ENCODE measurements at places on chromosomes 2 and 18. TPM values are rescaled to one million over a fixed set of nuclear protein-coding genes. Genes with fewer than 3 reads are reported as not detected.

GRCh38 chr2:45729753-45730512, 78.5 kb downstream of the PRKCE start:
- DNase-seq, result no peak
- no peaks in the 10 kb centered on the region for H3K27me3 ChIP-seq
- H3K36me3 ChIP-seq, result no peaks in the 10 kb centered on the region

Gene GBX2
- not detected for total RNA-seq

GRCh38 chr2:38421274-38422056, 44.4 kb upstream of the ATL2 start:
- H3K36me3 ChIP-seq, result no peaks in the 10 kb centered on the region
- DNase-seq, result no peak

Gene TMEM163
- 0.32 TPM for total RNA-seq

GRCh38 chr2:39723946-39724827, 54.9 kb downstream of the THUMPD2 start:
- peaks cover 14% of the 10 kb centered on the region for H3K4me1 ChIP-seq
- H3K27me3 ChIP-seq, result no peaks in the 10 kb centered on the region
- no peak overlapping the region for H3K4me3 ChIP-seq
- H3K36me3 ChIP-seq, result no peaks in the 10 kb centered on the region
- DNase-seq, result no peak

- no peaks in the 10 kb centered on the region for H3K27me3 ChIP-seq
- H3K4me3 ChIP-seq, result no peak overlapping the region
- no peak overlapping the region for H3K27ac ChIP-seq
- no peak for DNase-seq
These were observed 1.3 kb upstream of the ANTXR1 start for GRCh38 chr2:69011611-69012157.

Gene OR6B2
- total RNA-seq, result not detected

- no peaks in the 10 kb centered on the region for H3K36me3 ChIP-seq
- no peak overlapping the region for H3K27ac ChIP-seq
- DNase-seq, result no peak
- no peak overlapping the region for H3K4me3 ChIP-seq
These were observed 32.9 kb downstream of the KCNE4 start for GRCh38 chr2:223084873-223085272.

DNA sequence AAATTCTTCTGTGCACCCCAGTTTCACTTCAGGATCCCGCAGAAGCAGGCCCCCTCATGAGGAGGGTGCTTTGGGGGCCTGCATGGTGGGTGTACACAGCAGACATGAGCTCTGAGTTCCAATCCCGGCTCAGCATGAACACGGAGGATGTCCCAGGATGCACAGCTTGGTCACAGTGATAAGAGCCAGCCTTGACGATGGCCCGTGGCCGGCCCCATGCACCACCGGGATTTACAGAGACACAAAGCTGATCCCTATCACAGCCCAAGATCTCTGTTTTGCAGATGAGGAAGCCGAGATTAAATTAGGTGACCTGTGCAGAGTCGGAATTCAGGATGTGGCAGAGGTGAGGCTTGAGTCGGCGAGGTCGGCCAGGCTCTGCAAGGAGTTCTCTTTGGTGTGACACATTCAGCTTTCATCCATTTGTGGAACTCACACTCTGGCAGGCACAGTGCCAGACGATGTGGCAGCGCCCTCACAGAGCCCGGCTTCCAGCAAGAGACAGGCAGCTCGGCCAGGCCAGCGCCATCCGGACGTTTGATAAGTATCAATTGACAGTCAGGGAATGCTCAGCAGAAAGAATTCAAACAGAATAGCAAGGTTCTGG, 456.3 kb upstream of the MYT1L start:
- peaks cover 5% of the 10 kb centered on the region for H3K27me3 ChIP-seq
- H3K4me1 ChIP-seq, result no peaks in the 10 kb centered on the region
- H3K4me3 ChIP-seq, result no peak overlapping the region

Gene HOXD10
- total RNA-seq, result not detected

DNA sequence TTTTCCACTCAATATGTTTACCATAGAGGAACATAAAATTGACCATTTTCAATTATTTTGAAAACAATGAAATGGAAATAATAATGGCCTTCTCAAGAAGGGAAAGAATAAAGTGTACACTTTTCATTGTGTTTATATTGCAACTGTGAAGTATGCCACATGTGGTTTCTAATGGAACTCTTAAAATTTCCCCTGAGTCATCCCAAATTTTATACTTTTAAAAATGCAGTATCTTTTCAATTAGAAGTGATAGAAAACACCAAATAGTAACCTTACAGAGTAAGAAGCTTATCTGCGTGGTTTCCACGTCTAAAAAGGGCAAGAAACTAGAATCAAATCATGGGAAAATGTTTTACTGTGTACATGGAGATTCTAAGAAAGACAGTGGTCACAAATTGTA, 70.0 kb downstream of the SCG2 start:
- no peaks in the 10 kb centered on the region for H3K36me3 ChIP-seq
- DNase-seq, result no peak
- no peaks in the 10 kb centered on the region for H3K27me3 ChIP-seq
- H3K4me3 ChIP-seq, result no peak overlapping the region

DNA sequence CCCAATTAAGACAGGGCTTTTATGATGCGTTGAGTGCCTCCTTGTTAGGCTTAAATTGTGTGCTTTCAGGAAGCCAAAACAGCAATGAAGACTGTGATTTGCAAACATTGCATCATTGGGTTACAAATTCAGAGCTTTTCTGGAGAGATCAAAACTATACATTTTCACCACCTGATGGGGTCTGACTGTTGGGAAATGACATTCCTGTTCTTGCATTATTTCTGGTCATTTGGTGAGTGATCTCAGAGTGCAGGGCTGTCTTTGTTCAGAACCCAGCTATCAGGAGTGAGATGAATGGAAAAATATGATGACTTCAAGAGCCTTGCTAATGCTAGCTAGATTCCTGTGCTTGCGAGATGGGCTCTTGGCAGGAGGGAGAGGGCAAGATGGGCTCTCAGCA, 39.1 kb downstream of the SH3RF3 start:
- no peak overlapping the region for H3K4me3 ChIP-seq
- DNase-seq, result no peak
- H3K27me3 ChIP-seq, result no peaks in the 10 kb centered on the region
- H3K4me1 ChIP-seq, result no peaks in the 10 kb centered on the region
- H3K36me3 ChIP-seq, result no peaks in the 10 kb centered on the region
- H3K27ac ChIP-seq, result no peak overlapping the region

DNA sequence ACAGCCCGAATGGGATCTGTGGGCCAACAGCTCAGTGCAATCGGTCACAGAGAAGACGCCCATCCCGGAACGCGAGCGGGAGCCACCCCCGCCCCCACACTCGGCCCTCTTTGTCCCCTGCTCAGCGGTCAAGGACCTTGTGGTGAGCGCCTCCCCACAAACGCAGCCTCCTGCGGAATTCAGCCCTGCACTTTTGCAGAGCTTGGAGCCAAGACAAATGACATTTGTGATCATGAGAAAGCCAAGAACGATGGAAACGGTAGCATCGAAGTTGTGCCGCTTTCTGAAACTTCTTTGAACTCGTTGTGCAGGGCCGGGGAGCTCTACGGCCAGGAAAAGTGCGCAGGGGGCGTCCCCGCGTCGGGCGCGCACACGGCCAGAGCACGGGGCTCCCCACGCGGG, 6.7 kb upstream of the SALL3 start:
- H3K27me3 ChIP-seq, result peaks cover 89% of the 10 kb centered on the region
- H3K4me3 ChIP-seq, result no peak overlapping the region
- H3K27ac ChIP-seq, result no peak overlapping the region
- DNase-seq, result no peak

Gene C1GALT1C1L
- 2.0 TPM for total RNA-seq

Gene RBM45
- total RNA-seq, result 15.4 TPM

DNA sequence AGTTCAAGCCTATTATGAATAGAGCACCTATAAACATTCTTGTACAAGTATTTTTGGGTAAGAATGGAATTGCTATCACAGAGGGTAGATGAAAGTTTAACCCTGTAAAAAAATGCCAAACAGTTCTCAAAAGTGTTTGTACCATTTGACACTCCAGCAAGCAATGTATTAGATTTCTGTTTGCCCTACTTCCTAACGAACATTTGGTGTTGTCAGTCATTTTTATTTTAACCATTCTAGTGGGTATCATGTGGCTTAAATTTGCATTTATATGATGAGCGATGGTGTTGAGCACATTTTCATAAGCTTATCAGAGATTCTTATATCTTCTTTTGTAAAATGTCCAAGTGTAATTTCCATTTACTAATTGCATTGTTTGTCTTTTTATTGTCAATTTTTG, 608.2 kb upstream of the ACVR2A start:
- no peaks in the 10 kb centered on the region for H3K4me1 ChIP-seq
- H3K4me3 ChIP-seq, result no peak overlapping the region
- no peak for DNase-seq
- no peaks in the 10 kb centered on the region for H3K27me3 ChIP-seq
- H3K27ac ChIP-seq, result no peak overlapping the region

DNA sequence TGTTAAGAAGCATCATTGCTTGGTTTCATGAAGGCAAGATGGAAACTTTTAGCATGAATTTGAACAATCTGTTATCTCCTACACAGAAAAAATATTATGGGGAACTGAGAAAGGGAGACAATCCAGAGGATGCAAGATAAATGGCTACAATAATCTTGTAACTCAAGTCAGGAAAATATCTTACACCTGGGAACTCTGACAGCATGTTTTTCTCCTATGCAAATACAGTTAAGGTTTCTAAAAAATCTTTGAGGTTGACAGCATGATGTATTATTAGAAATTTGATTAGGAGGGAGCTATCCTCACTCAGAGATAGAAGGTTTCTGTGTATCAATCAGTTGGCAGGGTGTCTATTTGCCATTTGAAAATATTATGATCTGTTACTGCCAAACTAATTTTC, 75.6 kb downstream of the GPD2 start:
- H3K27ac ChIP-seq, result no peak overlapping the region
- no peak for DNase-seq
- H3K4me1 ChIP-seq, result no peaks in the 10 kb centered on the region
- H3K27me3 ChIP-seq, result no peaks in the 10 kb centered on the region
- no peaks in the 10 kb centered on the region for H3K36me3 ChIP-seq
- H3K4me3 ChIP-seq, result no peak overlapping the region

GRCh38 chr2:217360781-217361482, 501.1 kb upstream of the TNP1 start:
- no peaks in the 10 kb centered on the region for H3K27me3 ChIP-seq
- no peaks in the 10 kb centered on the region for H3K36me3 ChIP-seq
- H3K4me1 ChIP-seq, result peaks cover 4% of the 10 kb centered on the region
- peak overlapping the region; percentile 37 for H3K27ac ChIP-seq
- H3K4me3 ChIP-seq, result no peak overlapping the region
- DNase-seq, result no peak

Gene PTH2R
- total RNA-seq, result 1.2 TPM

DNA sequence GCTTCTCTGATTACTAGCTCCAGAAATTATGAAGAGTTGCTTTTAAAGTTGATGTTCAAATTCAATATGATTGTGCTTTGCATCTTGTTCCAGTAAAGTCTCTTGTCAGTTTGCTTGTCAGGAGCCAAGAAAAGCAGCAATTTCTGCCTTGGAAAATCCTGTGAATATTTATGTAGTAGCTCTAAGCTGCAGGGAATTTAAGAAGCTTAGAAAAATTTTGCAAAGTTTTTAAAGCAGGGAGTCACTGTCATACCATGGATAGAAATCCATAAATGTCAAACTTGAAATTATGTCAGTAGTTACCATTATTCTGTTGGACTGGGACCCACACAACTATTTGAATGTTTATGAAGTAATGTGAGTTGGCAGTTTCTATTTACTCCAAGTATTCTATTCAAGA, 169.3 kb downstream of the TMEM200C start:
- no peaks in the 10 kb centered on the region for H3K4me1 ChIP-seq
- H3K27me3 ChIP-seq, result no peaks in the 10 kb centered on the region
- H3K4me3 ChIP-seq, result no peak overlapping the region
- no peak for DNase-seq
- H3K36me3 ChIP-seq, result no peaks in the 10 kb centered on the region
- no peak overlapping the region for H3K27ac ChIP-seq

DNA sequence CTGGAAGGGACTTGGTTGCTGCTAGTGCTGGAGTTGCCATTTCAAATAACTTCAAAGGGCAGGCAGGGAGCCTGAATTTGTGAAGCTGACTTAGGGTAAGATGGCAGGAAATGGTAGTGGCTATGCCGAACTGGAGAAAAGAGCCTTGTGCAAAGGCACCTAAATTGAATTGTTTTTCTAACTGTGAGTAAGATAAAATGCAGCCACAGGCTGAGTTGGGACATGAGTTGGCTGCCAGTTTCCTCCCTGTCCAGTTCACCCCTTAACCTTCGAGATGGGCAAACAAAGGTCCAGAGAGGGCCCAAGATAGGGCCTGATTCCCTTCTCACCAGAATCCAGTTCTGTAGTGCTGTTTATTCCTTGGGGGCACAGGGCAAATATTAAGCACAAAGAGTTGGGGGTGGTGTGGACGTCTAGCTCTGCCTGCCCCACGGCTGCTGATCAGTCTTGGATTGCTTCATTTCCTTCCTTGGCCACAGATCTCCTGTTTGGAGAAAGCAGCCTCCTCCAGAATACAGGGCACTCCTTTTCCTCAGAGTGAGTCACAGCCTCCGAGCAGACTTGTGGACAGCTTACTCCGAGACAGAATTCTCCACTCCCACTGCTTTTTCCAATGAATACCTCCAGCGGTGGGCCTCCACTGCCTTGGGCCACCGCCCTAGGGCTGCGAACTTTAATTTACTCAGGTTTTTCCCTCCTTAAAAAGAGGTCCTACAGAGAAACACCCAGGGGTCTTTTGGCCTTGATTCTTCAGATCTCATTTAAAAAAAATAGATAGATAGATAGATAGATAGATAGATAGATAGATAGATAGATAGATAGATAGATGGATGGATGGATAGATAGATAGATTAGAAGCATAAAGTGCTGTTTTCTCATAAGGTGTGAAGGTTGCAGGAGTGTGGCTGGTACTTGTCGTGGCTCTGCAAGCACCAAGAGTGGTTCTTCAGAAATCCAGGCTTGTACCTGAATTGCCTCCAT, 18.4 kb upstream of the SLC20A1 start:
- H3K4me3 ChIP-seq, result peak overlapping the region; percentile 51
- peaks cover 14% of the 10 kb centered on the region for H3K4me1 ChIP-seq
- H3K27me3 ChIP-seq, result no peaks in the 10 kb centered on the region
- DNase-seq, result no peak

Gene RBKS
- total RNA-seq, result 5.1 TPM

DNA sequence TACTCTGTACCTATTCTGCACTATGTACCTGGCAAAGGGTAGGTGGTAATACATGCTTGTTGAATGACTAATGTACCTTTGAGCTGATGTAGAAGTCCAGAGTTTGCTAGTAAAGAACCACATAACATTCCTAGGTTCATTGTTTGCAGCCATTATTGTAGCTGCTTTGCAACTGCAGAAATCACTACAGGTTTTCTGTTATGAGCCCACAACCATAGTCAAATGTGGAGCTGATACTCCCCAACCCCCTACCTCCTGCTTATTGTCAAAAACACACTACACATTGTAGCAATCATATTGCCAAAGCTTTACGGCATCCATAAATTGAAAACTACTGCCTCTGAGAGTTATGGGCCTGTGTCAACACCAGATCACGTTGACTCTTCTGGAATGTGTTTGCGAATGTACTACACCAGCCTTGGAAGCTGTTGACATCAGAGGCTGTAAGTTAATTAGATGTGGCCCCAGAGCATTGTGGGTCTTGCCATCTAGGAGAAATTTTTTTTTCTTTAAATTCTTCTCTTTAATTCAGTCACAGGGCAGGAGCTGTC, 187.0 kb downstream of the AGPS start:
- no peaks in the 10 kb centered on the region for H3K4me1 ChIP-seq
- H3K36me3 ChIP-seq, result no peaks in the 10 kb centered on the region
- no peak overlapping the region for H3K27ac ChIP-seq
- DNase-seq, result no peak
- no peaks in the 10 kb centered on the region for H3K27me3 ChIP-seq
- H3K4me3 ChIP-seq, result no peak overlapping the region
